ENCODE measurements at places on chromosomes 2 and 18.

DNA sequence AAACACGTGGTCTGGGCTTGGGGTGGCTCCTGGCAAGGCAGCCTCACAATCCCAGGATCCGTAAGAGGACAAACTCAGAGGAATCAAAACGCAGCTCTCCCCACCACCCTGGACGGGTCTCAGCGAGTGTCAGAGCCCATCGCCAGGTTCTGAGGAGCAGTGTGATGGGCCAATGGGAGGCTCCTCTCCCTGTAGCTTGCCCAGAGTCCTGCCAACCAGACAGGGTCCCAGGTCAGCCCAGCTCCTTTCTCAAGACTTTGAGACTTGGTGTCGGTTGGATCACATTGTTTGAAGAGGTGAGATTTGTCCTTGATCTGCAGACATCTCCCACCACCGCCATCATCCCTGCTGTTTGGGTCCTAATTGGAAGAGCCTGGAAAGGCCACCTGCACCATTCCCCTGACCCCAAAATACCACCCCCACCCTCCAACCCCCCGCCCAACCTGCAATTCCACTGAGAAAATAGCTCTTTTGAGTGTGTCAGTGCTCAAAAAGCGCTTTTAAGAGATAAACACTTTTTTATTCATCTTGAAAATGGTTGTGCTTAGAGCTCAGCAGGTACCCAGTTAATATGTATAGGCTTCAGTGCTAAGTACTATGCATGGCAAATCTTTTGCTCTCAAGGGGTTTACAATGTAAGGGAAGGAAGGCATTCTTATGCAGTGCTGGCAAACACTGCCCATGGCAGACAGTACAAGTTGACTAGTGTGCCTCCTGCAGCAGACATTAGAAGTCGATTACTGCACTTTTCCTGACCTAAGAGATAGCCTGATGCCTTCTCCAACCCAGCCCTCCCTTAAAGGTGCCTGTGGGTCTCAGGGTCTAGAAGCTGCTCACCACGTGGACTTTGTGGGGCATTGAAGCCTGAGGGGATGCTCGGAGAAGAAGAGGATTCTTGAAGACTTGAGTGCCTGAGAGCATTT is 50.6 kb downstream of the GLI2 start:
- no peak for DNase-seq

- DNase-seq, result no peak
Observed at GRCh38 chr2:241412144-241412543, 56.1 kb downstream of the FARP2 start.

DNA sequence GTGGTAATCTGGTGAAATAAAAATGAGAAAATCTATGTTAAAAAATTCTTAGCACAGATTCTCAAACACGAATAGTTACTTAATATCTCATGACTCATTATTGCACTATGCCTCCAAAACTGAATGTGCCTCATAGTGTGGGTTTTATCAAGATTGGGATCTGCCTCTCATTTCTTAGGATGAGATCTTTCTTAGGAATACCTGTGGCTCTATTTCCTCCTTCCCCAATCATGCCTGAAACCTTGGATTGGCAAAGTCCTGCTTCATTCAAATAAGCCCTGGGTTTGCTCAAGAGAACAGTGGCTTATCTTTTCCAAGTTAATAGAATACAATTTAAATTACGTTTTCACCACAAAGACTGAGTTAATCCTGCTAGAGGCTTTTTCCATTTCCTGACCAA is 100.3 kb downstream of the DPP10 start:
- no peak for DNase-seq

- DNase-seq, result no peak
Observed at GRCh38 chr2:2271469-2271941, 59.6 kb downstream of the MYT1L start.

GRCh38 chr2:154952346-154952980 is 254.0 kb downstream of the KCNJ3 start:
- DNase-seq, result no peak

DNA sequence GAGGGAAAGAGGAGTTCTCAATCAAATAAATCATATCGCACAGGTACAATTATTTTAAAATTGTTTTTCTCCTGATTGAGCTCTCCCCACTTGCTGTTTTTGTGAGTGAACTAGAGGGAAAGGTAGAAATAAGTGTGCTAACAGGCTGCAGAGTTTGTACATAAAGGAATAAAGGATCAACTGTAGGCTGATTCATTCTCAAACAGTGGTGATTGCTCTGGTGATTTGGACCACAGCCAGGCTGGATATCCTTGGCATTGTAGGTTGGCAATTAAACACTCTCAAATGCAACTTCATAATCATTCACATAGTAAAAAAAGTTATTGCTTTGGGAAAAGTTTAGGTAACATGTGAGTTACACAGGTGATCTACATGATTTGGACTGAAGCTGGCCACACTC is 29.8 kb downstream of the LRP1B start:
- DNase-seq, result no peak

- DNase-seq, result no peak
Observed at GRCh38 chr2:63882395-63883105, 40.9 kb downstream of the UGP2 start.

- DNase-seq, result no peak
Observed at GRCh38 chr18:60248336-60249330, 123.9 kb downstream of the MC4R start.

DNA sequence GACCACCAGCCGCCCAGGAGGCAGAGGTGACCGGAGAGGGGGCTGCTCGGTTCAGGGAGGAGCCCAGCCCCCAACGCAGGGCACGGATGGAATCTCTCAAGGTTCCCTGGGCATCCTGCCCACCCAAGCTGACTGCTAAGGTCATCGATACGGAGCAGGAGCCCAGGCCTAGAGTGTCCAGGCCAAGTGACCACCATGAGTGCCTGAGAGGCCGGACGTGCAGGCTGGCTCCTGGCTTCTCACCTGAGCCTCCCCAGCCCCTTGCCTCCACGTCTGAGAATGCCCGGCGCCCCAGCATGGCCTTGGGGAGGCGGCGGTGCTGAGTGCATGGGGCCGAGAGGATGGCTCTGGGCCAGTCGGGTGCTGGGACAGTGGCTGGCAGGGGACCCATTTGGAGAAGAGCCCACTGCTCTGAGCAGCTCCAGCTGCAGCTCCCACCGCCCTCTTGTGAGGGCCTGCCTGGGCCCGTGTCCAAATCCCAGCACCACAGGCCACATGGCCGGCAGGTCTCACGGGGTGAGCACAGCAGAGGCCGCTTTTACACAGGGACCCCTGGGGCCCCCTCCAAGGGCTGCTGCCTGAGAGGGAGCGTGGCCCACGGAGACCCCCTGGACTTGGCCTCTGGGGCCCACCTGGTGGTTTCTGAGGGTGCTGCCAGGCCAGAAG is 102.8 kb upstream of the CTDP1 start:
- DNase-seq, result no peak

DNA sequence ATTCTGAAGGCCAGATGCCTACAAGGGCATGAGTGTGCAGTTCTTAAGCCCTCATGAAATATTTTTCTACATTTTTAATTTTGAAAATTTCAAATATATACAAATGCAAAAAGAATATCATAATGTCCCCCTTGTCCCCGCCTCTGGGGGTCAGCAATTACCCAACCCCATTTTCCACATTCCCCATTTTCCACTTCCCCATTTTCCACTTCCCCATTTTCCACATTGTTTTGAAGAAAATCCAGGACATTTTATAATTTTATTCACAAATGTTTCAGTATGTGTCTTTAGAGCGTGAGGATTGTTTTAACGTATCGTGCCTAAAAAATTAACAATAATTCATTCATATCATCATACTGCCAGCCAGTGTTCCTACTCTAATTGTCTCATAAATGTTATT is 403.6 kb upstream of the RAB6C start:
- no peak for DNase-seq

DNA sequence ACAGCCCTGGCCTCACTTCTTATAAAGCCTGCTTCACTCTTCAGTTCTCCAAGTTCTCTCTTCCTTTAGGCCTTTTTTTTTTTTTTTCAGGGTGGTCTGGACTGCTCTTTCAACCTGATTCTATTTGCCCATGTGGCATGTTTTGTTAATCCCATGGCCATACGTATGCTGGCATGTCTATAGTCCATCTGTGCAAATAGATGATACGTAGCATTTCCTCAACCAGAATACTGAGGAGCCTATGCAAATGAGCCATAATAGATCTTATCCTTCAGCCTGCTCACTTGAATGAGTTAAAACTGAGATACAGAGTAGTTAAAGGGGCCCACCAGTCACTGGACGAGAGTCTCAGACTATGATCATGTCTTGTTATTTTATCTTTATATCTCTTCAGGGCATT is 265.2 kb upstream of the CXCR4 start:
- DNase-seq, result no peak

- no peak for DNase-seq
Observed at GRCh38 chr2:166372046-166372445, 3.7 kb downstream of the SCN9A start.

DNA sequence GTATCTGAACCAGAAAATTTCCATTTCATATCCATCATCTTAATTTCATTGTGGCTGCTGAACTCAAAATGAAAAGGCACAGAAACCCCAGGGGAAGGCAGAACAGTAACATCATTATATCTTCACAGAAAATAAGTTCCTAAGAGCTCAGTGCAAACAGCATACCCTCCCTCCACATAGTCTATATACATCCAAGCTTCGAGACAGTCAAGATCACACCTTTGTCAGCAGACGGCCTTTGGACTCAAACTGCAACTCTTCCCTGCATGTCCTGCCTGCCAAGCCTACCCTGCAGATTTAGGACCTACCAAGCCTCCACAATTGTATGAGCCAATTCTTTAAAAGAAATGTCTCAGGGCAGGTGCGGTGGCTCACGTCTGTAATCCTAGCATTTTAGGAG is 502.1 kb downstream of the SUCLG1 start:
- no peak for DNase-seq

- DNase-seq, result no peak
Observed at GRCh38 chr18:670522-670921, 13.1 kb downstream of the TYMS start.

- no peak for DNase-seq
Observed at GRCh38 chr2:58508006-58508405, 266.9 kb upstream of the FANCL start.

GRCh38 chr2:114661971-114662939 is 219.8 kb downstream of the DPP10 start:
- no peak for DNase-seq

- no peak for DNase-seq
Observed at GRCh38 chr2:8193686-8194615, 487.9 kb upstream of the ID2 start.

- no peak for DNase-seq
Observed at GRCh38 chr2:222213049-222213448, 85.7 kb downstream of the PAX3 start.

GRCh38 chr18:58754544-58755068 is 83.3 kb downstream of the MALT1 start:
- DNase-seq, result no peak

DNA sequence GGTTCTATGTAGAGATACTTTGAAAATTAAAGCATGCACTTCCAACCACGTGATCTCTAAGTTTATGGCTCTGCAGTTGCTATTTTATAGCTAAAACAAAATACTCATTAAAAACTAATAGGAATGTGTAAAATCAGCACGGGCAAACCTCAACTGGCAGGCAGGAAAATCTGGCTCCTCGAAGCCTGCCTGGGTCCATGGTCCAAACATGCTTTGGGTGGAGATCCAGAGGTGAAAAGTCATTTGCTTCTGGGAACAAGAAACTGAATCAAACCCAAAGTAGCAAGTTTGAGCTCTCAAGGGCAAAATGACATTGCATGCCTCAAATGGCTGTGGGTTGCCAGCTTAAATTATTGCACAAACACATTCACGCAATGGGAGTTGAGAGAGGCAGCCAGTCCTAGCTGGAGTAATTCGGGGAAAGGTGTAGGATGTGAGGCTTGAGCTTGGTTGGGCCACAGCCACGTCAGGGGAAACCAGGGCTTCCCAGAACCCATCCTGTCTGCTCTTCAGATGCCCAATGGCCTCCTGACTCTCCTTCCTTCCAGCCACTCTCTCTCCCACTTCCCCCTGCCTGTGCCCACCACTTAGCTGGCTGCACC is 75.2 kb upstream of the LCLAT1 start:
- DNase-seq, result no peak

DNA sequence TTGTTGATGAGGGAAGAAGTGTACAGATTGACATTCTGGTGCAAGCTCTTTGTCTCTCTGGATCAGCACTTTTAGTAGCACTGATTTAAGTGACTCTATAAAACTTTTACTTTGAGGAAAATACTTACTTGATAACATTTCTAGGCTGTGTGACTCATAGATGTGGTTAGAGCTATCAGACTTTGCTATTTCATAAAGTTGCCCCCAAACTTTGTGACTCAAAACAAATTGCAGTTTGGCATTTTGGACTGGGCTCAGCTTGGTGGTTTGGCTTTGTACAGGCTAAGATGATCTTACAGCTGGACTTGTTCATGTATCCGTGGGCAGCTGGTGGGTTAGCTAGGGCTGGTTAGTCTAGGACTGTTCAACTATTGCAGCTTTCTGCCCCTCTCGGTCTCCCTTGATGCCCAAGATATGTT is 42.1 kb upstream of the GLS start:
- DNase-seq, result no peak

GRCh38 chr2:18346344-18346743 is 214.1 kb downstream of the RDH14 start:
- no peak for DNase-seq

- DNase-seq, result no peak
Observed at GRCh38 chr2:219446101-219446504, 11.5 kb downstream of the SPEG start.

DNA sequence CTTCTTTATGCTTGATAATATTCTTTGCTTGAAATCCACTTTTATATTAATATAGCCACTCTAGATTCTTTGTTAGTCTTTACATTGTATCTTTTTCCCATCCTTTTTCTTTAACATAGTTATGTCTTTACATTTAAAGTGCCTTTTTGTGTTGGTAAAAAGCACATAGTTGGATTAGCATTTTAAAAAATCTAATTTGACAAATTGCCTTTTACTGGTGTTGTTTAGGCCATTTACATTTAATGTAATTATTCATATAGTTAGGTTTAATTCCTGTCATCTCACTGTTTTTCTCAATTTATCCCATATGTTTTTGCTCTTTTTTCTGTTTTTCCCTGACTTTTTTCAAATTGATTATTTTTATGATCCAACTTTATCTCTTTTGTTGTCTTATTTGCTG is 93.2 kb downstream of the BCL2L11 start:
- no peak for DNase-seq

- no peak for DNase-seq
Observed at GRCh38 chr2:120456867-120457266, 110.9 kb downstream of the INHBB start.

GRCh38 chr2:139992078-139992477 is 1211.9 kb upstream of the NXPH2 start:
- no peak for DNase-seq

GRCh38 chr2:37833423-37833822 is 91.7 kb upstream of the RMDN2 start:
- DNase-seq, result no peak

GRCh38 chr2:173045181-173045580 is 30.5 kb upstream of the MAP3K20 start:
- DNase-seq, result no peak

Data from stimulated activated CD4-positive, alpha-beta T cell treated with anti-CD3 and anti-CD28 coated beads, Interleukin-1b, Interleukin-23, amount 100 ng/mL, for 1 hour (primary cell).